ENCODE measurements at places on chromosomes 16 and 17.

- no peak for DNase-seq
These were observed 486.0 kb downstream of the KCNJ2 start for GRCh38 chr17:70655176-70655958.

DNA sequence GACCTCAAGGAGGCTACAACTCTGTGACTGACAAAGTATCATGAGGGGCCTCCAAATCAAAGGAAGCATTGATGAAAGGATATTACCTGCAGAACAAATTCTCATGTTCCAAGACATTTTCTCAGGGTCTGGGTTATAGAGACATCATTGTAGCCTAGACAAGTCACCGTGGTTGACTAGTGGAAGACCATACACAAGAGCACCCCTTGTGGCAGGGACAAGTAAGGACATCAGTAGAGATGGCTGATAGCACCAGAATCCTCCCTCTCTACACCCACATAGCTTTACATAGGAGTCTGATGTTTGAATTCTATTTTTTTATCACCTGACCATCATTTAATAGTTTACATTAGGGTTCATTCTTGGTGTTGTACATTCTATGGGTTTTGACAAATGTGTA, 32.5 kb upstream of the CDH8 start:
- no peak for DNase-seq

DNA sequence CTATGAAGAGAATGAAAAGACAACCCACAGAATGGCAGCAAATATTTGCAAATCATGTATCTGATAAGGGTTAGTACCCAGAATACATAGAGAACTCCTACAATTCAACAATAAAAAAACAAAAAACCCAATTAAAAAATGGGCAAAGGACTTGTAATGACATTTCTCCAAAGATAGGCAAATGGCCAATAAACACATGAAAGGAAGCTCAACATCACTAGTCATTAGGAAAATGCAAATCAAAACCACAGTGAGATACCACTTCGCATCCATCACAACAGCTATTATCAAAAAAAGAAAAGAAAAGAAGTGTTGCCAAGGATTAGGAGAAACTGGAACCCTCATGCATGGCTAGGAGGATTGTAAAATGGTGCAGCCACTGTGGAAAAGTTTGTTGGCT, 45.1 kb upstream of the ARL6IP1 start:
- DNase-seq, result no peak

- DNase-seq, result no peak
These were observed 3.0 kb upstream of the ZCCHC14 start for GRCh38 chr16:87495578-87496446.

GRCh38 chr16:71179569-71179968, 51.0 kb downstream of the HYDIN start:
- no peak for DNase-seq

GRCh38 chr17:2336852-2337543, at the start of gene SGSM2:
TSS of gene SGSM2 (plus strand) at chr17:2337501. CDS start at chr17:2337689, 188 bp downstream.
- peak; percentile 85 for DNase-seq

GRCh38 chr17:76417499-76418143, 33.2 kb downstream of the SPHK1 start:
- no peak for DNase-seq

DNA sequence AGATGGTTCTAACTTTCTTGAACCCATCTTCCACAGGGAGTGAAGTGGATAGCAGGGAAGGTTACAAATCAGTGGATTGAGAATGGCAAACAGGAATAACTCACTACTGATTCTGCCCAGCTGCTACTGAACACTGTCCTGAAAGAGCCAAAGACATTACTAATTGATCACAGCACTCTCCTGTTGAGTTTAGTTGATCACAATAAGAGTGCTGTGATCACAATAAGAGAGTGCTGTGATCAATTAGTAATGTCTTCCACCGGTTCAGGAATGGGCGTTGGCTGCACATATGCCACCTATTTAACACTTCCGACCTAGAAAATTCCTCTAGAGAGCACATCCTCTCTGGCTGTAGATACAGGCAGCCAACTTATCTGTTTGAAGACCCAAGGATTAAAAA, 11.4 kb downstream of the CFAP97D1 start:
- peak; percentile 29 for DNase-seq

- no peak for DNase-seq
These were observed 763.6 kb downstream of the CDH11 start for GRCh38 chr16:64358291-64358690.

DNA sequence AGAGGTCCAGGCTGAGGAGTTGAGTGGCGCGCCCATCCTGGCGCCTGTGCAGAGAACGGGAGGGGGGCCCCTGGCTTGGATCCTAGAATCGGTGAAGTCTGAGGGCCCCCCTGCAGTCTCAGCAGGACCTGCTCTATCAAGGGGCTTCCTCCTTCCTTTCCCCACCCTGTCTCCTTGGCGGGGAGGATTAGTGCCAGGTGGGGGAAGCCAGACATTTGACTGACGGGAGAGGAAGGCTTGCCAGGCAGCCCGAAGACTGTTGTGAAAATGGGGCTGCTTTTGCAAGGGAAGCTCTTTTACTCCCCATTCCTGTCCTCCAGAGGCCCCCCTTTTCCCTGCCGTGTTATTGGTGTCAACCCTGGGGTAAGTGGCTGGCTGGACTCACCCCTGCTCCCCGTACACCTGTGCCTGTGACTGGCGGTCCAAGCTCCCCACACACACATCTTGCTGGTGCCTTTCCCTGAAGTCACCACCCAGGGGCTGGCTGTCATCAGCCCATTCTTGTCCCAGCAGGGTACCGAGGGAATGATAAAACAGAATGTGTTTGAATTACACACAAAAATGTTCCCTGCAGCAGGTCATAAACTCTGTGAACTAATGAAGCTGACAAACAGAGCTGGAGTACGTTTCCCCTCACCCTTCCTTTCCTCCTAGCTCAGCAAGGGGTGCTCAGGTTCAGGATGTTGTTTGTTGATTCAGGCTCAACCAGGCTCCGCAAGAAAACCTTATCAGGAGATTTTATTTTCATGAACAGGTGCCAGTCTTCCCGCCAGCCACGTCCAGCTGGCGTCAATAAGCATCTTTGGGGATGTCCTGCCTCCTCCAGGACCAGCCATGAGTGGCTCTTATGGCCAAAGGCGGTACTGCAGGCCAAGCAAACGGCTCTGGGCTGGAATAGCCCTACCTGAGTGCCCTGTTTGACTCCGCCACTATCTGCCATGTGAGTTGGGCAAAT, 4.4 kb upstream of the ARMC7 start:
- DNase-seq, result peak; percentile 60

- peak; percentile 73 for DNase-seq
These were observed 1.6 kb downstream of the HIC1 start for GRCh38 chr17:2056206-2057174.

Data from cardiac muscle cell (in vitro differentiated cells and primary cell).